ENCODE measurements at places on chromosomes 3 and 15.

DNA sequence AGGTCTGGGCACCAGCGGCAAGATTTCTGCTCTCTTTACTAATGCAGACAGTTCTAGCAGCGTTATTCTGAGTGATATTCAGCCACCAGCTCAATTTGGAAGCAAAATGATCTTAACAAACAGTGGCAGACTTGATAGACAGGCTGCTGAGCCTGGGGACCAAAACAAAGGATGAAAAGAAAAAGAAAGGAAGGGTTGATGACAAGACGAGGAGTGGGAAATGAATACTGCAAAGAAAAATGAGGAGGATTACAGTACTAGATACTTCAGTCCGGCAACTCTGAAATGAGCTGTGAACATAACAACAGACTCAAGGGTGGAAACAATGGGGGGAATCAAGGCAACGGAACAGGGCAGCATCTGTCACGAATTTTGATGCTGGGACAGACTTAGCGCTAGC lies 28.8 kb downstream of the FHIT start:
- DNase-seq: no peak

GRCh38 chr3:144273601-144274000 lies 302.0 kb downstream of the DIPK2A start:
- no peak for DNase-seq

DNA sequence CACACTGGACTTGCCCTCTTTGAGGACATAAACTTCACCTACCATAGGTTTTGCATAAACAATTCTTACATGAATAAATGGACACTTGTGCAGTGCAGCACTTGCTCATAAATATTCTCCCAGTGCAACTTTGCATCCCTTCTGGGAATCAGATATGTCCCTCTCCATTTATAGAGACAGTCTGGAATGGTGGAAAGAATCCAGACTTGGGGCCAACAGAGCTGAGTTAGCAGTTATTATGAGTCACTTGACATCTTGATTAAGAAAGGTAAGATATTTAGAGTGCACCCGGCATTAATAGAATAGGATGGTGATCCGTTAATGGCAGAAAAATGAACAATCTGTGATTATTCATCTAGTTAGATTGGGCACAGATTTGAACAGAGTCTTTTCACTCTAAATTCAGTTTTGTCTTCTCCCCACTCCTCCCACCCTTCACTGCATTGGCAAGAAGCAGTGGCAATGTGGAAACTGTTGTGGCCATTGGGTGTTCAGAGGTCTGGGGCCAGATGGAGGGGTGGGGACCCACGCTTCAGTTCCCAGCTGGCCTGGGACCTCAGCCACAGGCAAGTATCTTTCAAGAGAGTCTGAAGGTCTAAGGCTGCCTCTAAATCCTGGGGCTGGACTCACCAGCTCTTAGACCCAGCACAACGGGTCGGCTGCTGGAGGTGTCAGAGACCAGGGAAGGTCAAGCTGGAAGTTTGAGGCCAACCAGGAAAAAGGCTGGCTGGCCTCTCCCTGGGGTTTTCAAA lies 58.9 kb upstream of the KY start:
- DNase-seq: no peak

GRCh38 chr15:101276501-101277037 lies 716 bp downstream of the SELENOS start:
- DNase-seq: peak; percentile 67

- DNase-seq: no peak
These were observed 57.8 kb downstream of the IMPG2 start for GRCh38 chr3:101262393-101263240.

DNA sequence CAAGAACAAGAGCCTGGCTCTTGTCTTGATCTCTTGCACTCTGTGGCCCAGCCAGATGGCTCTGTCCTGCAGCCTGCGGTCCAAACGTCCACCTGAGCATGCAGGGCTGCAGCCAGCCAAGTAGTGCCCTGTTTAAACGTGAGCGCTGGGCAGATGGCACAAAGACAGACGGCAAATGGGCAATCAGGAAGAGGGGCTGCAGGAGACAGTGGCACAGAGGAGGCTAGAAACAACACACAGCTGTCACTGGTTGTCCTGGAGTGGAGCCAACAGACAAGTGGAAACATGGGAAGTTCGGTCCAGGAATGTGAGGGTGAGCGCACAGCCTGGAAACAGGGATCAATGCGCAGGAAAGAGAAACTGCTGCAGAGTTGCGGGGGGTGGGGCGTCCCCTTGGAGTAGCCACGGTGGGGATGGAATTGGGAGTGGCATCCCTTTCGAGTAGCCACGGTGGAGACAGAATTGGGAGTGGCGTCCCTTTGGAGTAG lies 10.7 kb upstream of the ZXDC start:
- DNase-seq: no peak

DNA sequence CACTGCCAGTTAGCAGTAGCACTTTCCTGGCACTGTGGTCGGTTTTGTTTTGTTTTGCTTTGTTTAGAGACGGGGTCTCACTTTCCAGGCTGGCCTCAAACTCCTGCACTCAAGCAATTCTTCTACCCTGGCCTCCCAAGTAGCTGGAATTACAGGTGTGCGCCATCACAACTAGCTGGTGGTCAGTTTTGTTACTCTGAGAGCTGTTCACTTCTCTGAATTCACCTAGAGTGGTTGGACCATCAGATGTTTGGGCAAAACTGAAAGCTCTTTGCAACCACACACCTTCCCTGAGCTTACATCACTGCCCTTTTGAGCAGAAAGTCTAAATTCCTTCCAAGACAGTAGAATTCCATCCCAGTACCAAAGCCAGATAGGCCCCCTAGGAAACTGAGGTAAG lies 22.6 kb downstream of the CLDN18 start:
- no peak for DNase-seq

GRCh38 chr3:171323938-171324536 lies 136.2 kb downstream of the TNIK start:
- no peak for DNase-seq

GRCh38 chr3:25155652-25156471 lies 272.2 kb upstream of the RARB start:
- DNase-seq: no peak

DNA sequence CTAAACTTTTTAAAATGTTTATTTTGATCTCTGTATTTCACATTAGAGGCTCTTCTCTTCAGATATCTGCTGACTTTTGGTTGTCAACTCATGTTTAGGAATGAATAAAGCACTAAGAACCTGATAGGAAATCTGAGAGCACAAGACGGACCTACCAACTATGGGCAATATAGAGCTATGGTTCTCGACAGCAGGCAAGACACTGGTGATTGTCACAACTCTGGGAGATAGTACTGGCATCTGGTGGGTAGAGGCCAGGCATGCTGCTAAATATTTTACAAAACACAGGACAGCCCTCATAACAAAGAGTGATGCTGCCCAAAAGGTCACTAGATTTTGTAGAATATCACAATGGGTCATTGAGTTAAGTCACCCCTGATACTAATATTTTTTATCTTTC lies 17.5 kb upstream of the GJD2 start:
- DNase-seq: no peak

DNA sequence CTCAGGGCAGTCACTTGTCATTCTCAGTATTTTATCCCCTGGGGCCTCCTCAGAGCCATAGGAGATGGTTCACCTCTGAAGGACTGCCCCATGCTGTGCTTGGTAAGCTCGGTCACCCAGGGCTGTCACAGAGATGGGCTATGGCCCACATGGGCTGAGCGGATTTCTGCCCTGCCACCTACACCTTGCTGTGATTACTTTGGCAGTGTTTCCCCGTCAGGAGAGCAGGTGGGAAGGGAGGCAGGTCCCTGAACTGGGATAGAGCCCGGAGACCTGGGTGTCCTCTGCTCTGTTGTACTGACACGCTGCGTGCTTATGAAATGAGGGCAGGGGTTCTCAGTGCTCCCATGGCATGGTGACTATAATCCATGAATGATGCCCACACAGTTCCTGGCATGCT lies 48.9 kb downstream of the APBA2 start:
- DNase-seq: no peak

GRCh38 chr3:180116658-180117057 lies 79.9 kb upstream of the PEX5L start:
- DNase-seq: no peak

GRCh38 chr3:64824394-64824909 lies 136.7 kb upstream of the ADAMTS9 start:
- DNase-seq: no peak

GRCh38 chr15:43165801-43166325 lies 19.3 kb upstream of the CCNDBP1 start:
- DNase-seq: no peak

DNA sequence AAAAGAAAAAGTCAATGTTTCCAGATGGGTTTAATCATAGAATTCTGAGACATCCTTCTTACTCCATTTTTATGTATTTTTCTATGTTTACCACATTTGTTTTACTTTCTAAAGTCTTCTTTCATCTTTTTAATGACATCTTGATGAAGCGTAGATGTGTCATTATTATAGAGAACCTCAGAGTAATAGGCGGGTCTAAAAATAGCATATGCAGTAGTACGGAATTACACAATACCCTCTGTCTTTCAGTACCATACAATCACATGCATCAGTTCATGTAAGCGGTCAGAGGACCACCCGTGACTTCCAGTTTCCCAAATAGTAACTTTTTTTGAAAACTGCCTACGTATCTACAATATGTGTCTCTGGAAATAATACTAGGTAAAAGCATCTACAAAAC lies 224.0 kb downstream of the PLOD2 start:
- no peak for DNase-seq

DNA sequence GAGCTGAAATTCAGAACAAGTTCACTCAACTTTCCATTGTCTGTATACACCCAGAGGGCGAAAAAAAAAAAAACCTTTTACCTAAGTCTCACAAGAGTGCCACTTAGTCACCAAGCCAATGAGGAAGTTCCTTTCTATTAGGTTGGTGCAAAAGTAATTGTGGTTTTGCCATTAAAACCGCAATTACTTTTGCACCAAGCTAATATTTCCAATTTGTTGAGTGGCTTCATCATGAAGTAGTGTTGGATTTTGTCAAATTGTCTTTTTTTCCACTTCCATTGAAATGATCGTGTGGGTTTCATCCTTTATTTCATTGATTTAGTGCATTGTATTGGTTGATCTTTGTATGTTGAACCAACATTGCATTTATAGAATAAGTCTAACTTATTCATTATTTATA lies 253.9 kb downstream of the ZIC4 start:
- DNase-seq: peak; percentile 4

GRCh38 chr3:194812176-194812575 lies 126.5 kb downstream of the FAM43A start:
- no peak for DNase-seq

GRCh38 chr3:146067048-146067447 lies 93.9 kb downstream of the PLOD2 start:
- DNase-seq: no peak

DNA sequence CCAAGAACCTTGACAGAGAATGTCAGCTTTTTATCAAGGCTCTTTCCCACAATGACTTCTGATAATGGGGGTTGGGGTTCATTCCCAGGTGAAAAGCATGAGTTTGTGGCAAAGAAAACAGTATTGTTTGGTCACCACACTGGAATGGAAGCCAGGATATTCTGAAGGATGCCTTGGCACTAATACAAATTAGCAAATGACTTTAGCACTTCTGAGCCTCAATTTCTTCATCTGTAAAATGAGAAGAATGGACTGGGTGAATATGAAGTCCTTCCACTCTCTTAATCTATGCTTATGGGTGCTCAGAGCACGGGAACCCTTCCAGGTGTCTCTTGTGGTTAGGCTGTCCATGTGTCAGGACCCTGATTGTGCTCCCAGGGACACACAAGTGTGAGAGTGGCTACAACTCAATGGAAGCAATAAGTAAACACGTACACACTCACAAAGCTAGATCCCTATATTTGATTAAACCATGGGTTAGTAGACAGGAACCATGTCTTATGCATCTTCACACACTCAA lies 21.4 kb downstream of the RAB27A start:
- no peak for DNase-seq
